Spinal cord (tissue), 10 donors: ENCODE measurements at places on chromosomes 2 and 18. TPM values are rescaled to one million over a fixed set of nuclear protein-coding genes. Genes with fewer than 3 reads are reported as not detected.

The SCYGR4 gene
- polyA plus RNA-seq, result 0.57 TPM

The CRYBA2 gene
- 0.63 TPM for polyA plus RNA-seq

The SERPINB3 gene
- polyA plus RNA-seq, result not detected

The UPP2 gene
- 1.5 TPM for polyA plus RNA-seq

The STON1 gene
- 17.1 TPM for polyA plus RNA-seq

The GALNT14 gene
- 25.1 TPM for polyA plus RNA-seq

The CRYGD gene
- 7.1 TPM for polyA plus RNA-seq

The MC5R gene
- 0.42 TPM for polyA plus RNA-seq

The RNF152 gene
- polyA plus RNA-seq, result 31.4 TPM

The LOXHD1 gene
- 0.29 TPM for polyA plus RNA-seq

The UNC80 gene
- polyA plus RNA-seq, result 12.3 TPM

The SMARCAL1 gene
- 18.0 TPM for polyA plus RNA-seq

The PROC gene
- polyA plus RNA-seq, result 4.8 TPM

The EPB41L3 gene
- polyA plus RNA-seq, result 157 TPM

The STK11IP gene
- 53.9 TPM for polyA plus RNA-seq

The MYOM1 gene
- polyA plus RNA-seq, result 15.4 TPM

The CHRNG gene
- 0.35 TPM for polyA plus RNA-seq

The FEV gene
- polyA plus RNA-seq, result 0.11 TPM

The HTR2B gene
- polyA plus RNA-seq, result 0.16 TPM

The DNAH6 gene
- polyA plus RNA-seq, result 3.8 TPM

The ANKRD36B gene
- 18.1 TPM for polyA plus RNA-seq

The SRD5A2 gene
- polyA plus RNA-seq, result 0.21 TPM

The IRS1 gene
- 15.7 TPM for polyA plus RNA-seq

The UXS1 gene
- 80.5 TPM for polyA plus RNA-seq

The LRRC30 gene
- polyA plus RNA-seq, result not detected

The KLHL41 gene
- 6.3 TPM for polyA plus RNA-seq

The GALNT5 gene
- 0.26 TPM for polyA plus RNA-seq

The TUBB8B gene
- polyA plus RNA-seq, result not detected

The OTX1 gene
- not detected for polyA plus RNA-seq

The REG3G gene
- polyA plus RNA-seq, result not detected

The CYP26B1 gene
- 5.0 TPM for polyA plus RNA-seq

The PLB1 gene
- 10.5 TPM for polyA plus RNA-seq

The SERPINB2 gene
- not detected for polyA plus RNA-seq

The TFCP2L1 gene
- 0.52 TPM for polyA plus RNA-seq

The NGEF gene
- 46.3 TPM for polyA plus RNA-seq

The ACMSD gene
- 1.1 TPM for polyA plus RNA-seq

The TXNL1 gene
- polyA plus RNA-seq, result 98.3 TPM

The PTPRN gene
- 88.1 TPM for polyA plus RNA-seq

The ATG16L1 gene
- polyA plus RNA-seq, result 39.5 TPM

The PLEKHA3 gene
- polyA plus RNA-seq, result 34.3 TPM

The MPPE1 gene
- 82.4 TPM for polyA plus RNA-seq

The GPN1 gene
- 42.2 TPM for polyA plus RNA-seq

The PXDN gene
- polyA plus RNA-seq, result 65.9 TPM

The AQP12A gene
- polyA plus RNA-seq, result not detected

The SLC4A5 gene
- polyA plus RNA-seq, result 2.4 TPM

The LONRF2 gene
- polyA plus RNA-seq, result 35.1 TPM

The CD207 gene
- not detected for polyA plus RNA-seq

The NEDD4L gene
- 47.9 TPM for polyA plus RNA-seq

The MDH1B gene
- 6.2 TPM for polyA plus RNA-seq

The C2orf66 gene
- polyA plus RNA-seq, result 1.4 TPM

The ARHGEF4 gene
- polyA plus RNA-seq, result 203 TPM

The EMILIN2 gene
- polyA plus RNA-seq, result 5.6 TPM

The AKAIN1 gene
- 2.2 TPM for polyA plus RNA-seq

The STPG4 gene
- 0.74 TPM for polyA plus RNA-seq
